ENCODE measurements at places on chromosomes 3 and 15.

DNA sequence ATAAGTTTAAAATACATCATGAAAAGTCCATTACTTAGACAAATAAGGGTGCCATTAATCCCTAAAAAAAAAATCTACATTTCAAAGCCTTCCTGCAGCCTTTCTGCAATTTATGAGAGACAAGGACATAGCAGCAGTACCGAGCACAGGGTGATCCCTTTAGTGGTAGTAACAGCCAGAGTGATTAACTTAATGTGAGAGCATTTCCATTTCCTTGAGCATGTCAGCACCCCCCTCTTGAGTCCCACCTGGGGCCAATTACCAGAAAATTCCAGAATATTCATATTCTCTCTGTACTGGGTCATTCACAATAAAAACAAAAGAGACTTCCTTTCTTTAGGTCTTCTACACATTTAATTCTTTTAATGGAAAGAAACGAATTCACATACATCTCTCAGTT is 546.9 kb upstream of the CCDC54 start:
- DNase-seq = no peak

DNA sequence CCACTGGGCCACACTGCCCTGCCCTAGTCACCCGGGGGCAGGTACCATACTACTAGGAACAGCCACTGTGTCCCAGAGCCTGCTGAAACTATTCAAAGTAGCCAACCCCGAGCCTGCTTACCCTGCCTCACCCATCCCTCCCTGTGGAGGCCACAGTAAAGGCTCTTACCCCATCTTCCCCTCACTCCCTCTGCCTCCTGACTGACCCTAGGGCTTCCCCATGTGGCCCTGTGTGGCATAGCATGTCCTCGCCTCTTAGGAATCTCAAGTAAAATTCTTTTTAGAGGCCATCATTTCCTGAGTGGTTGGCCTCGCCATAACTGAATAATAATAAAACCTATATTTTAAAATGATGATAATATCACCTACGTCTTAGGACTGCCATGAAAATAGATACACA is 112.2 kb upstream of the SLC6A11 start:
- no peak for DNase-seq

DNA sequence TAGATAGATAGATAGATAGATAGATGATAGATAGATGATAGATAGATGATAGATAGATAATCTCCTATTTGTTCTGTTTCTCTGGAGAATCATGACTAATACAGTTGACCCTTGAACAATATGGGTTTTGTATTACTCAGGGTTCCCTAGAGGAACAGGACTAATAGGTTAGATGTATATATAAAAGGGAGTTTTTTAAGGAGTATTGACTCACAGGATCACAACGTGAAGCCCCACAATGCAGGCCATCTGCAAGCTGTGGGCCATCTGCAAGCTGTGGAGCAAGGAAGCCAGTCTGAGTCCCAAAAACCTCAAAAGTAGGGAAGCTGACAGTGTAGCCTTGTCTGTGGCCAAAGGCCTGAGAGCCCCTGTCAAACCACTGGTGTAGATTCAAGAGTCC is 67.6 kb downstream of the PYDC2 start:
- no peak for DNase-seq

DNA sequence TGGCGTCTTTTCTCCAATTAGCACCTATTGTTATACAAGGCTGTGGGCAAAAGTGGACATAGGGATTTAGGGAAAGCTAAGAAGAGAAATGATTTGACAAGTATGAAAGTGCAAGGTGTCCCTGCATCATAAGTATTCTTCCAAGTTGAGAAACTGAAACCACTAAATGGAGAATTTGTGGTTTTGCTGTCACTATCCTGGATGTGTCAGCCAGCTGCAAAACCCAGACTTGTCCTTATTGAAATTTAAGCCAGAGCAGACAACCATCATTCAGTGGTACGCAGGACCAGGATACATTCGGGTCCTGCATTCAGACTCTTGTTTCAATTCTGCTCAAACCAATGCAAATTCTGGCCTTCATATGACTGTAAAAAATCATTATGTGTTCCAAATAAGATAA is 384.8 kb upstream of the TGFBR2 start:
- DNase-seq = no peak

- no peak for DNase-seq
These were observed 185.1 kb upstream of the GALNT15 start for GRCh38 chr3:15989419-15989818.
